ENCODE measurements at places on chromosomes 2 and 18.
A peak's percentile ranks its signal among the peaks of the same experiment; 100 is the strongest.

GRCh38 chr2:242020196-242021004 is 150.9 kb downstream of the RTP5 start:
- DNase-seq = peak; percentile 9
- no peaks in the 10 kb centered on the region for H3K36me3 ChIP-seq
- no peaks in the 10 kb centered on the region for H3K4me1 ChIP-seq
- H3K27ac ChIP-seq = no peak overlapping the region
- no peak overlapping the region for H3K4me3 ChIP-seq
- H3K27me3 ChIP-seq = peaks cover 43% of the 10 kb centered on the region

GRCh38 chr18:809985-810642 is 1.9 kb downstream of the YES1 start:
- no peak for DNase-seq
- no peaks in the 10 kb centered on the region for H3K27me3 ChIP-seq
- H3K4me1 ChIP-seq = peaks cover 54% of the 10 kb centered on the region
- H3K36me3 ChIP-seq = no peaks in the 10 kb centered on the region
- H3K27ac ChIP-seq = no peak overlapping the region

DNA sequence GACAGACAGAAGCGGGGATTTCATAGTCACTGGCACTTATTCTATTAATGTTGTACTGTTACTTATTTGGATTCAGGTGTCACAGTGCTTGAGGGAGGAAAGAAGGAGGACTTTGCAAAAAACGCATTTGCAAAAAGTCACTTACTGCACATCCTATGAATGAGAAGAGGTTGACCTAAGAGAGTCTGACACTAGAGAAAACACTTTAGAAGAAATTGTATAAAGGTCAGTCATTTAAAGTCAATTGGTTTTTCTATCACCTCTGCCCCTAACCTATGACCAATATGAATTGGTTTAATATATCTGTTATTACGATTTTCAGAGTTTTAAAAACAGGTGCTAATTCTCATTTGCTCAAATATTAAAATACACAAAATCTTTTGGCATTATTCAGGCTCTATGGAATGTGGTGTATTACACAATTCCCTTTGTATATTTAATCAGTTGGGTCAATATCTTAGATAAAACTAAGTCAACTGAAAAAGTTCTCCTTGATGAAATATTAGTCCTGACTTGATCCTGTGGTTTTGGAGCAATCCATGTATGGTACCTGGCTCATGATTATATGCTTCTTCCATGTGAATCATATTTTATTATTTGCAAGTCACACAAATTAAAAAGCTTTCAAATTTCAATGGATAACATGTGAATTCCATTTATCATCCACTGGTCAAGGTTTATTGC is 157.4 kb downstream of the CDH2 start:
- no peaks in the 10 kb centered on the region for H3K27me3 ChIP-seq
- no peak overlapping the region for H3K4me3 ChIP-seq
- H3K27ac ChIP-seq = no peak overlapping the region
- H3K4me1 ChIP-seq = no peaks in the 10 kb centered on the region
- no peak for DNase-seq

- no peak overlapping the region for H3K27ac ChIP-seq
- H3K4me1 ChIP-seq = no peaks in the 10 kb centered on the region
- H3K27me3 ChIP-seq = no peaks in the 10 kb centered on the region
- no peak overlapping the region for H3K4me3 ChIP-seq
- H3K36me3 ChIP-seq = no peaks in the 10 kb centered on the region
Observed at GRCh38 chr2:166170356-166170755, 42.5 kb upstream of the SCN1A start.

GRCh38 chr2:147068071-147068470 is 776.8 kb upstream of the ACVR2A start:
- H3K27ac ChIP-seq = no peak overlapping the region
- H3K4me1 ChIP-seq = no peaks in the 10 kb centered on the region
- H3K36me3 ChIP-seq = no peaks in the 10 kb centered on the region
- no peaks in the 10 kb centered on the region for H3K27me3 ChIP-seq
- no peak for DNase-seq

DNA sequence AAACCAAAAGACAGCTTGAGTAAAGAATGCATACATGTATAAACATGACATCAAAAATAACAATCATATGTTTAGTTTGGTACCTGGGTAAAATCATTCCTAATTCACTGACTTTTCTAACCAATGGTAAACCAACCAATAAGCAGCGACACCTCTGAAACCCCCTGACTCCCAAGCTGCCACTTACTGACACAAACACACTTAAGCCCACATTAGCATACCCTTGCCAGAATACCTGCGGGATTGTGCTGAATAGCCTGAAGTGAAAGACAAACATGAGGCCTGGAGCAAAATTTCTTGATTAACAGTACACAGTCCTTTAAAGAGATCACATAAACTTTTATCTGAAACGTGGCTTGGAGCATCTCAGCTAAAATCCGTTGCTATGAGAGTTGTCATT is 902.9 kb downstream of the TMEM182 start:
- H3K27me3 ChIP-seq = no peaks in the 10 kb centered on the region
- no peak overlapping the region for H3K4me3 ChIP-seq
- DNase-seq = no peak
- no peak overlapping the region for H3K27ac ChIP-seq

- H3K27ac ChIP-seq = no peak overlapping the region
- H3K4me3 ChIP-seq = no peak overlapping the region
- DNase-seq = no peak
- peaks cover 53% of the 10 kb centered on the region for H3K36me3 ChIP-seq
Observed at GRCh38 chr2:96734880-96735583, 4.8 kb downstream of the LMAN2L start.

DNA sequence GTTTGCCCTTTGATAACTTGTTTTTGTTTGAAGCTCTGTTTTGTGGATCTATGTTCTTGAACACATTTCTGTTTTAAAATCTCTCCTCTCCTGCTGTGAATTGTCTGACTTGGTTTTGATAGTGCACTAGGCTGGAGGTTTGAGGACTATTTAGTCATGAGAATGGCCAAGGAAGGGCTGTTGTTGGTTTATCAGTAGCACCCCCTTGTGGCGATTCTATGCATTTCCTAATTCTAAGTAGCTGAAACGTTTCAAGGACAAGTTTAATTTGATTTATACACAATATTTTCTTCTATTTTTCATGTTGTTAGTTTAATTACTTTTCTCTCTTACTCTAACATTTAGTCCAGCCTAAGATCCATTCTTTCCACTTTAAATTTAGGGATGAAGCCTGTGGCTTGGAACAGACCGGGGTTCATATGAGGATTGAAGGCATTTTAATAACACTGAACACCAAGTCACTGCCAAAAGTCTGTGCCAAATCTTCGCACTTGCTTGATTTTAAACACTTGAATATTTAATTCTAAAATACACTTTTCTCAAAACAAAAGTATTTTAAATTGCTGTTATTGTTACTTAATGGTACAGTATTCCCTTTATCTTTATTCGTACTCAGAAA is 166.0 kb downstream of the SOCS6 start:
- no peaks in the 10 kb centered on the region for H3K4me1 ChIP-seq
- DNase-seq = peak; percentile 24
- H3K36me3 ChIP-seq = no peaks in the 10 kb centered on the region
- no peak overlapping the region for H3K4me3 ChIP-seq
- no peaks in the 10 kb centered on the region for H3K27me3 ChIP-seq
- H3K27ac ChIP-seq = no peak overlapping the region
